ENCODE measurements at places on chromosomes 2 and 18. TPM values are rescaled to one million over a fixed set of nuclear protein-coding genes. Genes with fewer than 3 reads are reported as not detected.

Gene AGXT
- not detected for total RNA-seq

DNA sequence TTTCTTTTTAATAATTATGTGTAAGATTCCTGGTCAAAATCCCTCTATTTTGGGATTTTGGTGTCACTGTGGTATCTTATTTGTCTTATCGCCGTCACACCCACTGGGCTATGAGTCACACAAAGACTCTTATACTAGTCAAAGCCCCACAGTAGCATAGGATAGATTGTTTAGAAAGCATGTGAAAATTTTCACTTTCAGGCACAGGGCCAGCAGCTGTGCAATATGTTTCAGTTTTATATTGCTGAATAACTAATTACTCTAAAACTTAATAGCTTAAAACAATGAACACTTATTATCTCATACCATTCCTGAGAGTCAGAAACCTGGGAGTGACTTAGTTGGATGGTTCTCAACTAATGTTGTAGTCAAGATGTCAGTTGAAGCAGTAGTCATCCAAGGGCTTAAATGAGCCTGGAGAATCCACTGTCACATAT lies 24.0 kb downstream of the CFAP210 start:
- no peak for DNase-seq

DNA sequence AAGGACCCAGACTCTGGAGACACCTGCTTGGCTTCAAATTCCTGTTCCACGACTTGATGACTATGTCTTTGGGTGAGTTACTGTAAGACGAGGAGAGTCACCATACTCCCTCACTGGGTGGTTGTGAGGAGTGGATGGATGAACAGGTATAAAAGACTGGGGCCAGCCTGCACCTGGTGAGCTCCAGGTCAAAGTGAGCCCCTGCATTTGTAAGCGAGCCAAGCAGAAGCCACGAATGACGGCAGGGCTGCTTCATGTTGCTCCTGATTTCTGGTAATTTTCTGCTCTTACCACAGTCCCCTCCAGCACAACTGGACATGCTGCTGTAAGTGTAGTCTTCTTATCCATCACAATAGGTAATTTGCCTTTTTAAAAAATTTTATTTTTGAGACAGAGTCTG lies 86.6 kb downstream of the POLR1A start:
- DNase-seq = no peak

DNA sequence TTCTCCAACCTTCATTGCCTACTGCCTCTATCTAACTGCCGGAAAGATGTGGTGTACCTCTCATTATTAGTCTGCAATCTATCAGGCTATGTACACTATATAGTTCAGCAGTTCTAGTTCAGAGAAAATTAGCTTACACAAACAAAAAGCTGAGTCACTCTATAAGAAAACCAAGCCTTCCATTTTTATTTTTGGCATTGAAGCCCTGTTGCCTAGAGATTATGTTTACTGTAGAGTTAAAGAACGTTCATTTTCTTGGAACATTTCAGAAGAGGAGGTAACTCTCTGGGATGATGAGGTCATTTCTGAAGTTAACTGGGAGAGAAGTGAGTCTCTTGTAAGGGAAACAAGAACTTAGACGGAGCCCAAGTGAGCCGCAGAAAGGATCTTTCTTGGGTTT lies 133.5 kb downstream of the FAM124B start:
- no peak for DNase-seq

- no peak for DNase-seq
Observed at GRCh38 chr2:42339191-42339912, 21.7 kb downstream of the COX7A2L start.

DNA sequence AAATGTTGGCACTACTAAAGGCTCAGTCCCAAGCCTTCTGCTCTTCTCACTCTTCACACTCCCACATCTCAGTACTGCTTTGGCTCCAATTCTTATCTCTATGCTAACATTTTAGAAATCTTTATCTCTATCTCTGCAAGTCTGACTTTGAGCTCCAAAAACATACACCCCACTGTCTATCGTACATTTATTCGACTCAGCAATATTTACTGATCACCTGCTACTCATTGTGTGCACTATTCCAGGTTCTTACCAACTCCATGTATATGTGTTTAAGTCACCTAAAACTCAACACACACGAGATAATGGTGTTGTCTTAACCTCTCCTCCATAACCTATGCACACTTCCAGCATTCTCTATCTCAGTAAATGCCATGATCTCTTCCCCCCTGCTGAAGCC lies 268.2 kb upstream of the CRIM1 start:
- no peak for DNase-seq

DNA sequence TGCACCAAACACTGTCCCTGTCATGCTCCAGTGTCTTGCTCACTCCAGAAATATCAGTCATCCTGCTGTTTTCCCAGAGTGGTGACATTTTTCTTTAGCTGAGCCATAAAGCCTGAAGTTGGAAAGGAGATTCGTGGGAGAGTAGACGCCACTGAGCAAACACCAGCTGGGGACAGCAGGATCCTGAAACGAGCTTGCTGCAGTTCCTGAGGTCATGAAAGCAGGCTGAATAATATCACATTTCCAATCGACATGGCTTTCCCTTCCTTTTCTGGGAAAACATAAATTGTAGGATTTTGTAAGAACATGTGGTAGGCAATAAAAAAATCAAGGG lies 276.4 kb downstream of the CDCA7 start:
- DNase-seq = no peak

DNA sequence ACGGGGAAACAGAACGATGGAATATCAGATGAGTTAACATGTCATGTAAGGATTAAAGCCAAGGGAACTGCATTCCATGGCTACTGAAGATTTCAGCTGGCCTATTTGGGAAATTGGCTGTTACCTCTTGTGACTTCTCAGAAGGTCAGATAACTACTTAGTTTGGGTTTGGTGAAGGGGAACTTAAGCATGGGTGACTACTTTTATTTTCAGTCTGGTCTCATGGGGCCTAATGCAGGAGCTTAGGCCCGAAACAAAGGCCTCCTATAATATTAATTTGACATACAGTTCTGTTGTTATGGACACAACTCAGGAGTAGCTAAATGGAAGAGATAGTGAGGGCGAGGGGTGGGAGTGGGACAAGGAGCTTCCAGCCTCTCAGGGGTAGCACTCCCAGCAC lies 44.0 kb upstream of the TXNDC2 start:
- DNase-seq = no peak

DNA sequence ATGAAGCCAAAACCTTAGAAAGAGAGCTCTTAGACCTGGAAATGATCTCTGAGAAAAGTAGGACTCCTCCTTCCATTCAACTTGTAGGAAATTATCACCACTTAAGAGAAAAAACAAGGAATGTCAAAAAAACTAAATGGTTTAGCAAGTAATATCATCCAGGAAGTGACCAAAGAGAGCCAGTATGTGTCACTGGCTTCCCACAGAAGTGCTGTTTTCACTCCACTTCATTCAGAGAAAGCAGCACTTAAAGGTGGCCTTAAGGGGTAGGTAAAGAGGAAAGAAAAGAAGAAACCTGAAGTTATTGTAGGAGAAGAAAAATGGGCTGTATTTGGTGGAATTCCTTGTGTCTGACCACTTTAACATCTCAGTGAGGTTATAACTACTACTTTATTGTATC lies 414.4 kb upstream of the ETAA1 start:
- DNase-seq = no peak

Gene TLX2
- not detected for total RNA-seq

DNA sequence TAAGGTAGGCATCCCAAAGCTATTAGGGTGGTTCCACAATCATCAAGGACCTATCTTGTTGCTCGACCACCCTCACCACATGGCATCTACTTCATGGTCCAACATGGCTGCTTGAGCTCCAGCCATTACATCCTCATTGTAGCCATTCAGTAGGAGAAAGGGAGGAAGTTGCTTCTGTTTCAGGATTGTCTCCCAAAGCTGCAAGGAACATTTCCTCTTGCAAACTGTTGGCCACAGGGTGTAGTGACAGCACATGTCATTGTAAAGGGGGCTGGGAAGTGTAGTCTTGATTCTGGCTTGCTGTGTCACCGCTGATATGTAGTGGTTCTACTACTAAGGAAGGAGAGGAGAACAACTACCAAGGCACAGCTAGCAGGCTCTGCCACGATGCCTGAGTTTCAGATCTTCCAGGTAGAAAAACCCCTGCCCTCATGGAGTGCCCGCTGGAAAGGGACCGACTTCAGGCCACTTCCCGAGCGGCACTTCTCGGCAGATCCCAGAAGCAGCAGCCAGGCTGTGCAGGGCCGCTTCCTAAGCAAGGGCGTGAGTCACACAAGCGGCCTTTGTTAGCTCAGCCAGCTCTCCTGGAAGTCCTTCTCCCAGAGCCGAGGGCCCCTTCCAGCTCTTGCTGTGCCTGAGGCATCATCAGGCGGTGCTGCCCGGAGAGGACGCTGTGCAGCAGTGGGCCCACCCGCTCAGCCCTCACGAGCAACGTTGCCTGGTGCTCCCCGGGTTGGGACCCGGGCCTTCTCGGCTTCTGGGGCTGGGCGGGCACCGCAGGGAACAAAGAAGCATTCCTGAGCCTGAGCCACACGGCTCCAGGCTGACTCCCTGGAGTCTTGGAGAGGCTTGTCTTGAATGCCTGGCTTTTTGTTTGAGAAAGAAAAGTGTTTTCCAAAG lies 58.2 kb downstream of the HS6ST1 start:
- no peak for DNase-seq

DNA sequence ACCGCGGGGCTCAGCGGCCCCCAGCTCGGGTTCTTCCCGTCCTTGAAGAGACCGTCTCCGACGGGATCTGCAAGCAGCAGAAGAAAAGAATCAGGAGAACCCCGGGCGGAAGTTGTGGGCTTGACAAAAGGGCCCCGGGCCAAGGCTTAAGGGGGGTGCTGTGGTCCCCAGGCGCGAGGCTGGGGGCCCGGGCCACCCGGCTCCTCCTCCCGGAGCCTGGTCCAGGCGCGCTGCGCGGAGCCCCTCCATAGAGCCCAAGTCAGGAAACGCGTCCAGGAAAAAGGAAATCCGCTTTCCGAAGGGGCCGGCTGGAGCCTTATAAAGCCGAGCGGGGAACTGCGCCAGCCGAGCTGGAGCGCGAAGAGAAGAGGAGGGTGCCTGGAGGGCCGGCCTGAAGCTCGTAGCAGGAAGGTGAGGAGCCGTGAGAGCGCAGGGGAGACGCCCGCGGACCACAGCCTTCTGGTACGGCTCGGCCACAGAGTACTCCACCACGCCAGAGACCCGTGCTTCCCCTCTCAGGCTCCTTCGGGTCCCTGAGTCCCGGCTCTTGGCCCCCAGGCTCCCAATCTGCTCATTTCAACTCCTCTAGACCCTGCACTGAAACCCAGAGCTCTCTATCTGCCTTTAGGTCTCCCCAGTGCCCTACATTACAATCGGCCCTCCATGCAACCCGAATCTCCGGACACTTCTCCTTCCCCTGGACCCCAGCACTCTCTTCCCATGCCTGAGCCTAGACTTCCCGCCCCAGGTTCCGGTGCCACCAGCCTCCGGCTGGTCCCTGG lies 554 bp downstream of the FEV start:
- no peak for DNase-seq

DNA sequence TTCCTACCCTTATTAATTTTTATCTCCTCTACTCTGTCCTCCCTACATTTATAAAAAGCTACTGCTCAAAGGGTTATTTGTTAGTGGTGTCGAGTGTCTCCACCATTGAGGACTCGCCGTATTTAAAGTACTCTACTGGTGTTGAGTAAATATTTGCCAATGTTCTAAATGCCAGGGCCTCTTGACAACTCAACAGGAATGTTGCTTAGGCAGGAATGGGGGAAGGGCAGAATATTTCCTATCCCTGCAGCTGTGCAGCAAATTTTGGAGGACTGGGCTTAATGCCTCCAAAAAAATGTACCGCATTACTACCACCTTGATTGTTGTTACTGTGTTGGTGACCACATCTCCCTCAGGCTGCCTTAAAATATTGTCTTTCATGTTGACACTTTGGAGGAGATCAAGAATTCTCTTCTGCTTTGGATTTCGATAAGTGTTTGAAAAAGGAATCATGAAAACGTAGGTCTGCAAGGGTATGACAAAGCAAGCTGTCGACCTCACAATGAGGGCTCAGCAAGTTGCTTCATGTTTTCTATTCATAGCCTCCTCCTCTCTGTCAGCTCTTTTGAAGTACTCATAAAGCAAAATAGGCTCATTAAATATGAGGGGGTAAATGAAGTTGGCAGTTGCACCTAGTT lies 84.3 kb downstream of the EFEMP1 start:
- no peak for DNase-seq

Gene RIT2
- not detected for total RNA-seq

Gene STPG4
- total RNA-seq = not detected

- DNase-seq = no peak
Observed at GRCh38 chr2:162197069-162197825, 45.2 kb upstream of the GCG start.

- DNase-seq = no peak
Observed at GRCh38 chr18:50644807-50645206, 84.9 kb downstream of the MAPK4 start.

DNA sequence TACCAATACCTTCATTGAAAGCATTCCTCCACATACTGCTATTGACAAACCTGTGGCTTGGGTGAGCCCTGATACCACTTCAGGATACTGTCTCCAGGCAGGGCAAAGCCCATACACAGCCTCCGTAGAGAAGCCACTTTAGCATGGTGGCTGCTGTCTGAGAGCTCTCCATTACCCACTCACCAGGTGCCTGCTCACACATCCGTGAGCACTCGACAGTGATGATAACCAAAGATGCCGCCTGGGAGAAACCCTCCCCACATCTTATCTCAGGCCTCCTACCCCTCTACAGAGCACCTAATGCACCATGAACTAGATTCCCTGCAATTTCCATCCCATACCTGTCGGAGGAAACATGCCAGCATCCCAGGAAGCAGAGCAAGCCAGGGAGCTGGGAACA lies 57.6 kb upstream of the KLHL29 start:
- no peak for DNase-seq
